ENCODE measurements at places on chromosomes 3 and 15.

DNA sequence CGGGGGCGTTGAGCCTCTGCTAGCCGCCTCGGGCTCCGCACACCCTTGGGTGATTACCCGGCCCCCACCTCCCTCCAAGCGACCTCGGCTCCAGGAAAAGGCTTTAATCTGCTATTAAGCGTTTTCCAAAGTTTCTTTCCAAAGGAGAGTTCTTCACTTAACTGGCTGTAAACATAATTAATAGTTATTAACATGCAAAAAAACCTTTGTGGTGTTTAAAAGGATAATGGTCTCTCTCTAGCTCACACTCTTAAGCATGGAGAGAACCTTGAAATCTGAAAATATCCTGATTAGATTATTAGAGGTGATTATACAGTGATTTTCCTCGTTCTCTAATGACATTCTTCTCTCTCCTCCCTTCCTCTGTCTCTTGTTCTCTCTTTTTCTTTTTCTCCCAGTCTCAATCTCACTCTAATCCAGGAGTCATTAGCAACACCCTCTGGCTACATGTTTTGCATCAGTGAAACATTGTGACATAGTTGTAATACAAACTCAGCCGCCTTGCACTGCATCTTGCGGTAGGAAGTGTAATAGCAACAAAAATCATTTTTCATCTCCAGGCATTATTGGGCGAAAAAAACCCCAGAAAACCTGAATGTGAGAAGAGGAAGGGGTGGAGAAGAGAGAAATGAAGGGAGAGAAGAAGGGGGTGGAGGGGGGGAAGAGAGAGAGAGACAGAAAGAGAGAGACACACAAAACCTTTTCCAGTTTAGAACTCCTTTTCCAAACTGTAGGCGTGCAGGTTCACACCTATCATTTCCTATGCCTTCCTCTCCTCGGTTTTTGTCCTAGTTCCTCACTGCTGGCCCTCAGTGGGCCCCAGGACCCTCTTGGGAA lies 24.4 kb downstream of the NR2F2 start:
- no peak for DNase-seq

- DNase-seq: peak; percentile 34
Measured at GRCh38 chr15:63896336-63897115, 62.8 kb upstream of the HERC1 start.

GRCh38 chr15:46117071-46117470 lies 482.2 kb downstream of the SQOR start:
- DNase-seq: no peak

GRCh38 chr3:132038198-132038825 lies 3.5 kb upstream of the CPNE4 start:
- no peak for DNase-seq

- DNase-seq: peak; percentile 81
Measured at GRCh38 chr3:128845778-128846485, 33.5 kb upstream of the ACAD9 start.

- peak; percentile 39 for DNase-seq
Measured at GRCh38 chr15:65400760-65401610, 21.8 kb downstream of the IGDCC4 start.

- no peak for DNase-seq
Measured at GRCh38 chr3:111923806-111924205, 55.0 kb upstream of the ABHD10 start.

GRCh38 chr3:54875596-54876268 lies 52.1 kb downstream of the LRTM1 start:
- no peak for DNase-seq

GRCh38 chr3:171373711-171374110 lies 86.5 kb downstream of the TNIK start:
- no peak for DNase-seq

- no peak for DNase-seq
Measured at GRCh38 chr3:8103954-8104353, 397.7 kb upstream of the LMCD1 start.

GRCh38 chr15:58537033-58537432 lies 105.2 kb downstream of the LIPC start:
- DNase-seq: no peak

- DNase-seq: no peak
Measured at GRCh38 chr15:59453474-59454215, 15.7 kb downstream of the FAM81A start.

DNA sequence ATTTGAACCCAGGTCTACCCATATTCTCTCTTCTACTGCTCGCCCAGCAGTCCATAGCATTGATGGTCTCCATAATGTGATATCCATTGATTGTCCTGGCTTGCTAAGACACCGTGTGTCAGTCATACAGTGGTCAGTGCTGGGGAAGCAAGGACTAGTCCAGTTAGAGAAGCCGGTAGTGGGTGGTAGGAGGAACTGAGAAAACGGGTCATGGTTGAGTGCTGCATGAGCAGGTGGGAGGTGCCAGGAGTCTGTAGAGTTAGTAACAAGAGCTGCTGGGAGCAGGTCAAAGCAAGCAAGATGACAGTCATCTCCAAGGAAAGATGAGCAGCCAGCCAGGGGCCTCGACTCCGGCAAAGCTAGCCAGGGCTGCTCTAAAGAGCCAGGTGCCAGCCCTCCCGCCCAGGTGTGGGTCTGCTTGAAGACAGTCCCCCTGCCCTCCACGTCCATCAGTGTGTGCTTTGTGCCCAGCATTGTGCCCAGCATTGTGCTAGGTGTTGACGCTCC lies 29.5 kb upstream of the USP3 start:
- DNase-seq: no peak

- DNase-seq: no peak
Measured at GRCh38 chr15:60471314-60471713, 7.6 kb downstream of the ICE2 start.
